ENCODE measurements at places on chromosomes 1 and 21.

GRCh38 chr1:244963231-244963826 is 99.0 kb upstream of the HNRNPU start:
- no peak for DNase-seq

GRCh38 chr1:147719029-147719698 is 41.2 kb downstream of the GJA5 start:
- no peak for DNase-seq

DNA sequence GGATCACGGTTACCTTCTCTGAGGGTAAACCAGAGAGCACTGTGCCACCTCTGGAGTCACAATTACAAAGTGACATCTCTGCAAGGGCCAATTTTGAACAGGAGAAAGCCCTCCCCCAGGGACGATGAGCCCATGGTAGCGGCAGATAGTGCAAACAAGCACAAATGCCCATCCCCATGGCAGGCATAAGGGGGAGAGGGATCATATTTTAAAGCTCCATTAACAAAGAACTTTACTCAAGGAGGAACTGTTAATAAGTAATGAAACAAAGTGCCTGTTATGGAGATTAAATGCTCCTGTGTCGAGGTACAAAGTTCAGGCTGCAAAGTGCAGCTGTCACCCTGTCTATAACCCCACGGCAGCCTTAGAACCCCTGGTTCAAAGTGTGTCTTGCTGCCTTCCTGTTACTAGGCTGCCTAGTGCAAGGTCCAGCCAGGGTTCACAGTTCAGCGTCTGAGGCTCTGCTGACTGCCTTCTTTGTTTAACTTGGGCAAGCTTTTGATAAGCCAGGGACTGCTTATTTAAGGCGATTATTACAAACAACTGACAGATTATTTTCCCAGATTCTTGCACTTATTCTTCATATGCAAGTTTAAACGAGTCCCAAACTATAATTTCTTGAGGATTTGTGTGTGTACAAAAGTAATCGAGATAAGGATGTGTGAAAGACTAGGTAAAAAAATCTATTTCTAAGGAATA is 75.7 kb upstream of the NRIP1 start:
- DNase-seq, result no peak

- DNase-seq, result no peak
Observed at GRCh38 chr21:29334717-29335428, 36.2 kb downstream of the BACH1 start.

DNA sequence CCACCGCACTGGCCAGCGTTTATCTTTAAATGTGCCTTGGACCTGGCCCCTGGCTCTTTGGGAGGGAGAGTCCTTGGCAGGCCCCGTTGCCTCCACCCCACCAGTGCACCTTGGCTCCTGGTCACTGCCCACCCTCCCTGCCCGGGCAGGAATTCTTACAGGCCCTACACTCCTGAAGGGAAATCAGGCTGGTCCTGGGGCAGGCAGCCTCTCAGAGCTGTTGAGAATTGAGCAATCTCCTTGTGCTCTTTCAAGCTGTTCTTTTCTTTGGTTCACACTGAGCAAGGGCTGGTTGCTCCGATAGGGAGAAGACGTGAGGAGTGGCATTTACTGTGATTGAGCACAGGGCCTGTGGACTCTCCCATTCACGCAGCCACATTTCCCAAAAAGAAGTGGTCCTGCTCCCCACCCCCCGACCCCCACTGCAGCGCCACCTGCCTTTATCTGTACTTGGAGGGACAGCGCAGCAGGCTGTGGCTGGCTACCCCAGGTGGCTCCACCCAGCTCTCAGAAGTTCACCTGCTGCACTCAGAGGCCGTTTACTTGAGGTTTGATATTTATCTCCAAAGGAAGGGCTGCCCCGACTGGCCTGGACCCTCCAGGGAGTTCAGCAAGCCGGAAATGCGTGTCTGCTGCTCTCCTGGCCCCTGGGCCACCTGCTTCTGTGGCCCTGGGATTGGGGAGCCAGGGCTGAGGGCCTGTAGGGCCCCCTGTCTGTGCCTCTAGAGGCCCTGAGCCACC is 47.8 kb downstream of the SKI start:
- no peak for DNase-seq

DNA sequence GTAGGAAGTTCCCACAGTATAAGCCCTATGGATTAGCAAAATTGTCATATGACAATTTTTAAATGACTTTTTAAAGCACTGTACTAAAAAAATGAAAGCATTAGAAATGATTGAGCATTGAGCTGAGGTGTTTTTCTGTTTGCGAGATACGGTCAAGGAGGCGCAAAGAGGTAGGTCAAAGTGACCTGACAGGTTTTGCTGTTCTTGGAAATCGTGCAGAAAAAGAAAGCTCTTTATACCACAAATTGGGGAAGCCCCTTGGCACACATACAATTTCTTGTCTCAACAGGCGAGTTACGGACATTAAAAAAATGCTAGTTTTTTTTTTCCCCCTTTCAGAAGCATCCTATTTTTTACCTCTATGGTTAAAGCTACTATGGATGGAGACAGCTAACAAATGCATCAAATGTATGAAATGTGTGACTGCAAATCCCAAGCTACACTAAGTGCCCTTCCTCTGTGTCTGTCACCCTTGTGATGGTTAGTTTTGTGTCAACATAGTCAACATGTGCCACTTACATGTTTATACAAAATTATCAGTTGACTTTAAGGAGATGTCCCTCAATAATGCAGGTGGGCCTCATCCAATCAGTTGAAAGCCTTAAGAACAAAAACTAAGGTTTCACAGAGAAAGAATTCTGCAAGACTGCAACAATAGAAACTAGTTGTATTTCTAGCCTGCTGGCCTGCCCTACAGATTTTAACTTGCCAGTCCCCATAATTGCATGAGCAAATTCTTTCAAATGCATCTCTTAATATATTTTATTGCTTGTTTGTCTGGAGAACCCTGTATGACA is 29.3 kb downstream of the CRYZ start:
- DNase-seq, result no peak

DNA sequence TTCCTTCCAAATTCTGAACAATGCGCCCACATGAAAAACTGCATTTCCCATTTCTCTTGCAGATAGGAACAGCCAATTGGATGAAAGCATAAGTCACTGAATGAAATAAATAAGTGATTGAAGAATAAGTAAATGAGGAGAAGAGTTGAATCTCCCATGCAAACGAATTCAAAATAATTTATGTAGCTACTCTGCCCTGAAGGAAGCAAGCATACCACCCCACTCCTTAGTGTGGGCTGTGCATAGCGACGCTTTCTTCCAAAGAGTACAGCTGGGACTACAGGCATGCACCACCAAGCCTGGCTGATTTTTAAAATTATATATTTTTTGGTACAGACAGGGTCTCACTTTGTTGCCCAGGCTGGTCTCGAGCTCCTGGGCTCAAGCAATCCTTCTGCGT is 16.5 kb upstream of the RIMKLA start:
- DNase-seq, result no peak

- DNase-seq, result no peak
Observed at GRCh38 chr1:63891060-63891690, 117.4 kb downstream of the ROR1 start.

GRCh38 chr1:86516335-86516734 is 30.5 kb upstream of the CLCA4 start:
- no peak for DNase-seq

GRCh38 chr1:223393275-223394214 is at the start of gene CCDC185:
TSS of gene CCDC185 (plus strand) at chr1:223393415. CDS start at chr1:223393476, 61 bp downstream.
- DNase-seq, result no peak

DNA sequence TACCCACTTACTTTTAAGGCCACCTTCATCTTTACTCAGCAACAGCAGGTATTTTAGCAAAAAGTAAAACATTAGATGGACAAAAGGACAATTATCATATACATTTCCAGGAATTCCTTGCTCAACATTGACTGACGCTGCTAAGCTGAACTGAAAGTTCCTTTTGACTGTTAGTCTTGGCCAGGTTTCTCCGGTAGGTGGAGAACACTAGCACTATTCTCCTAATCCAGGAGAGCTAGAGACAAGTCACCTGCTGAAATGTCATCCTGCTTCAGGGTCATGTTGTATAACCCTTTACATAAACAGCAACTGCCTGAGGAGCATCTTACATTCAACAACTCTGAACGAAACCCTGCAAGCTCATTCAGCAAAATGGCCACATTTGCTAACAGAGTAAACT is 109.0 kb upstream of the ESRRG start:
- no peak for DNase-seq

DNA sequence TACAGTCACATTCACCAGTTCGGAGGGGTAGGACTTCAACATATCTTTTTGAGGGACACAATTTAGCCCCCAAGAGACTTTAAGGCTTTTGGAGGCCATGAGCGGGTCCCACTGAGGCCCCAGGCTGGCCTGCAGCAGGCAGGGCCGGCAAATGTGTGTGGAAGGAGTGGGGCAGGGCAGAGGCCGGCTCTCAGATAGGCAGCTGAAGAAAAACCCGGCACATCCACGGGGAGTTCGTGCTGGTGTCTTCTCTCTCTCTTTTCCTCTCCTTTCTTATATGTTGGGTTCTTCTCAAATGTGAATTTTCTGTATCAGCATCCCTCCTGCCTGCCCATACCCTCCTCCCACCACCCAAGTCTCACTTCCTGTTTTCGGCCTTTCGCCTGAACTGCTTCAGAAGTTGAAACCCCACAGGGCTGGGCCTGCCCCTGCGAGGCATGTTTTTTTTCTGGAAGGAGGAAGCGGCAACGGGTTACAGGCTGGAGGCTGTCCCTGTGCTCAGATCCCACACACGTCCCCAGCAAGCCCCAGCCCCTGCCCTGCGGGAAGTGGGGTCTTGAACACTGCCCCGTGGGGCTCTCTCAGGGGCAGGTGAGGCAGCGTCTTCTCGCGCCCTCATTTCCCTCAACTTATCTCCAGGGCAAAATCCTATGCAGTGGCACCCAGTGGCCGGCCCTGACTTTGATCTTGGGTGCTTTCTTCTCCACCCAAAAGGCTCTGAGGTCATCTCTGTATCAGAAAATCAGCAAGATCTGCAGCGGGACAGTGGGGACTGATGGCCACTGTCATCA is 9.7 kb upstream of the UMODL1 start:
- peak; percentile 42 for DNase-seq

GRCh38 chr1:75502776-75503175 is 108.1 kb downstream of the SLC44A5 start:
- no peak for DNase-seq

DNA sequence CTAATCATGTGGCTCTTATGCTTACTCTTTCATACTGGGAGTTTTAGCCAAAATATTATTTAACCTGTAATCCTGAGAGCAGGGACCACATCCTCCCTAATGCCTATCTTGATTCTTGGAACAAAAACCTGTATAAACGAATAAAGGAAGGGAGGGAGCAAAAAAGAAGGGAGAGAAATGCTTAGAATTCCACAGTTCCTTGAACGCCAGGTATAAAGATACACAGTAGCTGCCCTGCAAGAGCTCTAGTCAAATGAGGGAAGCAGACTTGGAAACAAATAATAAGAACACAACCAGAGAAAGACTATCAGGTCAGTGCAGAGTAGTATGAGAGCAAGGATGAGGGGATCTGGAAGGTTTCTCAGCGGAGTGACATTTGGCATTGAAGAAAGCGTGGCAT is 116.3 kb downstream of the SLC30A10 start:
- no peak for DNase-seq

DNA sequence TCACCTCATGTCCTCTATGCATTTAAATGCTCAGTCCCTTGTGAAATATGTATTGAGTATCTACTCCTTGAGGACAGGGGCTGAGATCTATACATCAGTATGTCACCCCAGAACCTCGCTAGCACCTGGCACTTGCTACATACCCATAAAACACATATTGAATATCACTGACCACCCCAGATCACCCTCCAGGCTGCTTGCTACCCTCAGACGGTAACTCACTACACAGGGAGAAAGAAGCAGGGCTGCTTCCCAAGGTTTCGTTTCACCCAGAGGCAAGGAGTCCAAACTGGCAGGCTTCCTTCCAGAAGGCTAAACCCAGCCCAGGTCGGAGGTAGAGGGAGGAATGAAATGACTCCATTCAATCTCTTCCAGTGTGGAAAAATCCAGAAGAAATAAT is 8.5 kb downstream of the INKA2 start:
- DNase-seq, result no peak

- DNase-seq, result no peak
Observed at GRCh38 chr1:23645338-23645737, 46.3 kb upstream of the RPL11 start.

GRCh38 chr1:232445361-232446106 is 184.4 kb downstream of the SIPA1L2 start:
- no peak for DNase-seq

GRCh38 chr1:3522564-3523265 is 68.2 kb downstream of the ARHGEF16 start:
- no peak for DNase-seq

GRCh38 chr1:16076031-16076864 is 2.8 kb upstream of the FAM131C start:
- DNase-seq, result no peak

DNA sequence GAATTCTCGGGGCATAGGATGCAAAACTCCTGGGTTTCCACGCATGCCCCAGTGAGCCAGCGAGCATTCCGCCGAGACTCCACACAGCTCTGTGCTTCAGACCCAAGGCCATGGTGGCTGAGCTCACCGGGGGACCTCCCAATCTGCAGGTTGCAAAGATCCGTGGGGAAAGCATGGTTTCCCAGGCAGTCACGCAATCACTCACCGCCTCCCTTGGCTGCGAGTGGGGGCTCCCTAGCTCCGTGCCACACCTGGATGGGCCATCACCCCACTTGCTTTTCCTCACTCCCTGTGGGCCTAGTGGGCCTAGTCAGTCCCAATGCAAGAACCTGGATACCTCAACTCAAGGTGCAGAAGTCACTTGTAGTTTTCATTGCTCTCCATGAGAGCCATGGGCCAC is 37.0 kb upstream of the SAMD11 start:
- no peak for DNase-seq

- DNase-seq, result no peak
Observed at GRCh38 chr1:85090225-85090624, 41.9 kb upstream of the MCOLN3 start.

- DNase-seq, result peak; percentile 57
Observed at GRCh38 chr1:147641695-147642592, 28.4 kb downstream of the ACP6 start.

DNA sequence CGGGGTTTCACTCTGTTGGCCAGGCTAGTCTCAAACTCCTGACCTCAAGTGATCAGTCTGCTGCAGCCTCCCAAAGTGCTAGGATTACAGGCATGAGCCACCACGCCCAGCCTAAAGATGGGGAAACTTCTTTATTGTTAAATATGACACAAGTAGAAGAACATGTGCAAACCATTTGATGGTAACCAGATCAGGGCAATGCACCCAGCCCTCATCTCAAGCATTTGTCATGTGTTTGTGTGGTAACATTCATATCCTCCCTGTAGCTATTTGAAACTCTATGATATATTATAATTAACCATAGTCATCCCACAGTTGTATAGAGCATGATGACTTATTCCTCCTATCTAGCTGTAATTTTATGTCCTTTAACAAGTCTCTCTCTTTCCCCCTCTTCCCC is 119.5 kb upstream of the TMPRSS2 start:
- DNase-seq, result no peak

DNA sequence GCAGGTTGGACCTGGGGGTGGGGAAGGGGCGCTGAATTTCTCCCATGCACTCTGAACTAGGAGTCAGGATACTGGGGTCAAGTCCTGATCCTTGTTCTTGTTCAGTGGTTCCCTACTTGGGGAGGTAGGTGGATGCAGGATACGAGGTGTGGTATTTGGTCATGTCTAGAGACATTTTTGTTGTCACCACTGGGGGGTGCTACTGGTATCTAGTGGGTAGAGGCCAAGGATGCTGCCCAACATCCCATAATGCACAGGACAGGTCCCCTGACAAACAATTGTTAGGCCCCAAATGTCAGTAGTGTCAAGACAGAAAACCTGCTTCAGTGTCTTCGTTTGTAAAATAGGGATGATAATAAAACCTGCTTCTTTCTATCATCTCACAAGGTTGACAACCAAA is 259.0 kb upstream of the FOXD3 start:
- no peak for DNase-seq

GRCh38 chr1:91798740-91799139 is 87.2 kb downstream of the TGFBR3 start:
- no peak for DNase-seq

- DNase-seq, result no peak
Observed at GRCh38 chr1:74470251-74470650, 42.2 kb downstream of the LRRC53 start.
